ENCODE measurements at places on chromosomes 4 and X.

DNA sequence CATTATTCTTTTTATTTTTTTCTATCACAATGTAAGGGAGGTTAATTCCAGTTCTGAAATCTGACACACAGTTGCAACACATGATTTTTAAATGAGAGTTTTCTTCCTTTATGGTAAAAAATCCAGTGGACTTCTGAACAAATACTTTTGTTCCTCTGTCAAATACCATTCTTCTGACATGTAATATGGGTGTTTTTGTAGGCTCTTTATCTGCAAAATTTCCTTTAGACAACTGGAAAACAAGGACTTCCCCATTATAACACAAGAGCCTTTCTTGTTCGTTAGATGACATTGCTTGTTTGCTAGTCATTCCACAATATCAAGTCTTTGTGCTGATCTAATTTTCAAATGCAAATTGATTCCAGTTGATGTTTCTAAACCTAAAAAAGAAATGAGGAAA is 7.7 kb downstream of the FANCB start:
- H3K4me3 ChIP-seq: no peak overlapping the region
- no peaks in the 10 kb centered on the region for H3K4me1 ChIP-seq
- H3K36me3 ChIP-seq: no peaks in the 10 kb centered on the region
- H3K27me3 ChIP-seq: no peaks in the 10 kb centered on the region
- no peak for DNase-seq

DNA sequence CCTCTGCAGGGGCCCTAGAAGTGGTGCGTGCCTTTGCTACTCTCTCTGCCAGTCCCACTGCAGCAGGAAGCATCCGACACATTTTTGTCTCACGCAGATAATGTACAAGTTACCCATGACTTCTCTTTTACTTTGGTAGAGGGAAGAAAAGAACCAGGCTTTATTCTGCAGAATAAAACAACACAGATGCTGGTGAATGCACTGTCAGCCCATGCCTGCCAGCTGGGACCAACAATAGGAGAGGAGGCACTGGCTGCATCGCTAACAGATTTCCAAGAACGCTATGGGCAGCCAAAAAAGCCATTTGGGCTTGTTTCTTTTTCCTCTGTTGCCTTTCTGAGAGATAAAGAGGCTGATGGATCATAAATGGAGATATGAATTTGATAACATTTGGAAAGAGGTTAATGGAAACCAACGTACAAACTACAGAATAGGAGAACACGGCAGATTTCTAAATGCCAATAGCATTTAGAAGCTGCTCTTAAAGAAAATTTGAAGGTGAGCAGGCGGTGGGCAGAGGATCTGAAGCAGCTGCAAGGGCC is 47.5 kb upstream of the IGFBP7 start:
- H3K27ac ChIP-seq: no peak overlapping the region
- H3K27me3 ChIP-seq: no peaks in the 10 kb centered on the region
- H3K36me3 ChIP-seq: no peaks in the 10 kb centered on the region
- DNase-seq: no peak

DNA sequence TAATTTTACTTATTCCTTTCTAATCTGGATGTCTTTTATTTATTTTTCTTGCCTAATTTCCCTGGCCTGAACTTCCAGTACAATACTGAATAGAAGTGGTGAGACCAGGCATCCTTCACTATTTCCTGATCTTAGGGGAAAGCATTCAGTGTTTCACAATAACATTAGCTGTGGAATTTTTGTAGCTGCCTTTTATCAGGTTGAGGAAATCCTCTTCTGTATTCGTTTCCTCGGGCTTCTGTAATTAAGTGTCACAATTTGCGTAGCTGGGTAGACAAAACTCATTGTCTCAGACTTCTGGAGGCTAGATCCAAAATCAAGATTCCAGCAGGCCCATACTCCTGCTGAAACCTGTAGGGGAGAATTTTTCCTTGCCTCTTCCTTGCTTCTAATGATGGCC is 598.4 kb upstream of the FTHL17 start:
- no peak for DNase-seq
- H3K27me3 ChIP-seq: no peaks in the 10 kb centered on the region
- no peaks in the 10 kb centered on the region for H3K36me3 ChIP-seq
- no peak overlapping the region for H3K27ac ChIP-seq
- H3K4me1 ChIP-seq: no peaks in the 10 kb centered on the region
- no peak overlapping the region for H3K4me3 ChIP-seq

- DNase-seq: no peak
- peaks cover 24% of the 10 kb centered on the region for H3K27me3 ChIP-seq
- no peak overlapping the region for H3K4me3 ChIP-seq
Observed at GRCh38 chrX:39826813-39827543, 270.8 kb downstream of the BCOR start.

DNA sequence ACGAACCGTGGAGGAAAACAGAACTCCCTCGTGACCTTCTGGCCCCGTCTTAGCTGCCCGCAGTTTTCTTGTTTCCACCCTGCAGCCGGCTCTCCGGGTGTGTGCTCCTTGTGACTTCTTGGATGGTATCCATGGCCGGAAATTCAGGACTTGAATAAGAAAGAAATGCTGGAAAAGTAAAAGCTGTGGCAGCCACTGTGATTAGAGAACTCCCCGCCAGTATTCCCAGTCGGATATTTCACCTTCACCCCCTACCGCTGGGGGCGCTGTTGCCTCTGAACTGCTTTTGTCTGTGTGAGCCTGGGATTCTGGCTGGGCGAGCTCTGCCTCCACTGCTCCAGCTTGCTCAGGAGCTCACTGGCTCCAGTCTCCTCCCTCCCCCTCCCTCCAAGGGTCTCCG is 41.5 kb upstream of the CYP4V2 start:
- H3K27me3 ChIP-seq: no peaks in the 10 kb centered on the region
- no peak for DNase-seq
- H3K4me3 ChIP-seq: no peak overlapping the region
- H3K27ac ChIP-seq: no peak overlapping the region
- peaks cover 7% of the 10 kb centered on the region for H3K4me1 ChIP-seq

DNA sequence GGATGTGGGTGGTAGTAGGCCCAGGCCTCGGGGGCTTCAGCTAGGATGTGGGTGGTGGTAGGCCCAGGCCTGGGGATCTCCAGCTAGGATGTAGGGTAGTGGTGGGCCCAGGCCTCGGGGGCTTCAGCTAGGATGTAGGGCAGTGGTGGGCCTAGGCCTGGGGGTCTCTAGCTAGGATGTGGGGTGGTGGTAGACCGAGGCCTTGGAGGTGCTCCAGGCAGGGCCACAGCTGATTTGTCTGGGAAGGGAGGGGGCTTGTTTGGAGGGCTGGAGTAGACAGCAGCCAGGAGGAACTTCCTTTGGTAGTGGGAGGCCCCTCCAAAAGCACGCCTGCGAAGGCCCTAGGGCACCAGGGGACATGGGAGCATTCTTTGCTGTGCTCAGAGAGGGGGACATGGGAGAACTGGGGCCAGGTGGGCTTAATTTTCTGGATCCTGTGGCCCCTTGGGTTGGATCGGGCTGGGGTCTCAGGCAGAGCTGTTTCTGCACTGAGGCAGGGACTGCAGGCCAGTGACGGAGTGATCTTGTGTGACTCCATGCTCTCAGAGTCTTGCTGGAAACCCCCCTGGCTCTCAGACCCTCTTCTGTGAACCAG is 3.3 kb upstream of the SPON2 start:
- no peak overlapping the region for H3K4me3 ChIP-seq
- no peak overlapping the region for H3K27ac ChIP-seq
- peaks cover 29% of the 10 kb centered on the region for H3K27me3 ChIP-seq
- peaks cover 29% of the 10 kb centered on the region for H3K4me1 ChIP-seq

DNA sequence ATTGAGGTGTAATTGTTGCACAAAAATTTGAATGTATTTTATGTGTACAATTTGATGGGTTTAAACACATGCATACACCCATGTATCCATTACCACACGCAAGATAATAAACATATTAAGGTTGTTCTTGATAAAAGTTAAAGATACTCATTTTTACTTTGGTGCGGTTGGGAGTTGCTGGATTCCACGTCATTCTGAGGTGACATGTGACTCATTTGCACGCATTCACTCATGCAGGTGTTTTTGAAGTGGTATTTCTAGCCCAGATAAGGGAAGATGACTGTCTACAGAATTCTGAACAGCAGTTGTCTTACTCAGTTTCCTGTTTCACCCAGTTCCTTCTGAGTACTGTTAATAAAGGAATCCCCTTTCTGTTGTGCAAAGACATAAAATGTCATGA is 142.0 kb downstream of the RTL3 start:
- no peaks in the 10 kb centered on the region for H3K4me1 ChIP-seq
- no peak overlapping the region for H3K4me3 ChIP-seq
- no peaks in the 10 kb centered on the region for H3K36me3 ChIP-seq
- no peak for DNase-seq
- H3K27me3 ChIP-seq: no peaks in the 10 kb centered on the region

GRCh38 chrX:47633689-47634590 is 4.2 kb upstream of the CFP start:
- peaks cover 28% of the 10 kb centered on the region for H3K4me1 ChIP-seq
- no peak overlapping the region for H3K27ac ChIP-seq
- no peak overlapping the region for H3K4me3 ChIP-seq

DNA sequence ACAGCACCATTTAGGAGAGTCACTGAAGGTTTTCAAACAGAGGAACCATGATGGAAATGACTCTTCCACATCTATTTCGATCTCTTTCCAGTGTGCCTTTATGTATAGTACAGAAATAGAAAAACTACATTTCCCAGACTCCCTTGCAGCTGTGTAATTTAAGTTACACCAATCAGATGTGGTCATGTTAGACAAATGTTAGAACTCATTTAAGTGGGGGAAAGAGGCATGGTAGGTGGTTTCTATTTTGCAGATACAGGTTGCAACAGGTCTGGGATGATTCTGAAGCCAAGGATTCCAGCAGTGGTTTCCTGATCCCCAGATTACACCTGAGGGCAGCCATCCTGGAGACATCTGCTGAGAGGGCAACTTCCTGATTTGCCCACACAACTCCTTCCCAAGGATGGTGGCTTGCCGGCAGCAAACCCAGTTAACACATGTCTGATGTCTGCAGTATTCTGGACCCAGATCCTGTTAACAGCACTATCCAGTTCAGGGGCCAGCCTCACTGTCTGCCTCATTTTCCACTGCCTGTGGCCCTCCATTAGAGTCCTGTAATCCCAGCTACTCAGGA is 38.7 kb upstream of the PDK3 start:
- DNase-seq: no peak
- H3K27me3 ChIP-seq: peaks cover 6% of the 10 kb centered on the region

GRCh38 chr4:92304121-92304520 is 355 bp downstream of the GRID2 start:
- H3K27ac ChIP-seq: peak overlapping the region; percentile 98
- no peaks in the 10 kb centered on the region for H3K36me3 ChIP-seq
- DNase-seq: no peak
- peak overlapping the region; percentile 75 for H3K4me3 ChIP-seq
- H3K27me3 ChIP-seq: no peaks in the 10 kb centered on the region

GRCh38 chr4:88283661-88284438 is 511 bp downstream of the PPM1K start:
- no peaks in the 10 kb centered on the region for H3K36me3 ChIP-seq
- peaks cover 18% of the 10 kb centered on the region for H3K4me1 ChIP-seq
- peak overlapping the region; percentile 95 for H3K4me3 ChIP-seq

GRCh38 chrX:6210230-6210629 is 18.4 kb downstream of the NLGN4X start:
- no peaks in the 10 kb centered on the region for H3K27me3 ChIP-seq
- no peaks in the 10 kb centered on the region for H3K36me3 ChIP-seq
- H3K4me1 ChIP-seq: no peaks in the 10 kb centered on the region
- no peak for DNase-seq

DNA sequence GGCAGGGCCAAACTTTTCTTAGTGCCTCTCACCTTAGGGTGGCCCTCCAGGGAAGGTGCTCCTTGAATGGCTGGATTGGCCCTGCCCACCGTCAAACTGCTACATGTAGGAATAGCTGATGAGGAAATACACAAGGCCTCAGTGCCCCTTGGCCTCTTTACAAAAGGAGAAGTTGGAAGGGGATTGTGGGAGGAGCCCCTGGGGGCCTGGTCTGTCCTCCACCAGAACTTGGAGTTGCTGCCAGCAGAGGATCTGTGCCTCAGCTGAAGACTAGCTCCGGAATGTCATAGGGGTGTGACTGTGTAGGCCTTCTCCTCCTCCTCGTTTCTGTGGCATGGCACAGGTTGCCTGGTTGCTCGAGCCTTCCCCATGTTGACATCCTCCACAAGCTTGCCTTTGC is 142.7 kb downstream of the AMMECR1 start:
- H3K27me3 ChIP-seq: peaks cover 8% of the 10 kb centered on the region
- no peak overlapping the region for H3K4me3 ChIP-seq
- H3K4me1 ChIP-seq: peaks cover 10% of the 10 kb centered on the region
- peaks cover 2% of the 10 kb centered on the region for H3K36me3 ChIP-seq
- no peak overlapping the region for H3K27ac ChIP-seq

- H3K36me3 ChIP-seq: no peaks in the 10 kb centered on the region
- H3K27me3 ChIP-seq: peaks cover 41% of the 10 kb centered on the region
- H3K27ac ChIP-seq: no peak overlapping the region
- H3K4me3 ChIP-seq: no peak overlapping the region
- no peak for DNase-seq
Observed at GRCh38 chrX:39815631-39816030, 282.1 kb downstream of the BCOR start.

DNA sequence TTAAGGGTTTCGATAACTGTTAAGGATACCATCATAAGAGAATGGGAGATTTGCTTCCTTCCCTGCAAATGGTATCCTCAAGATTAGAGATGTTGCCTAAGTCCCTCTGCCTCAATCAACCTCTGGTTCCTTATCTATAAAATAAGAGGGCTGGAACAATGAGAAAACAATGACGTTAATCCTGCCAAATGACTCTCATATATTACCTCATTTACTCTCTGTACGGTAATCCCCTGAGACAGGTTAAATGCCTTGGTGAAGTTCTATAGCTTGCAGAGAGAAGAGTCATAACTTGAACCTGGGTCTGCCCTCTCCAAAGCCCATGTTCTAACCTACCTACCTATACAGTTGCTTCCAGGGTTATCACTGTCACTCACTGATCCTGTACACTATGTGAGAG is 100.2 kb upstream of the OTUD4 start:
- no peak for DNase-seq
- no peaks in the 10 kb centered on the region for H3K27me3 ChIP-seq
- H3K4me3 ChIP-seq: no peak overlapping the region
- no peaks in the 10 kb centered on the region for H3K36me3 ChIP-seq
- no peak overlapping the region for H3K27ac ChIP-seq
- H3K4me1 ChIP-seq: no peaks in the 10 kb centered on the region

DNA sequence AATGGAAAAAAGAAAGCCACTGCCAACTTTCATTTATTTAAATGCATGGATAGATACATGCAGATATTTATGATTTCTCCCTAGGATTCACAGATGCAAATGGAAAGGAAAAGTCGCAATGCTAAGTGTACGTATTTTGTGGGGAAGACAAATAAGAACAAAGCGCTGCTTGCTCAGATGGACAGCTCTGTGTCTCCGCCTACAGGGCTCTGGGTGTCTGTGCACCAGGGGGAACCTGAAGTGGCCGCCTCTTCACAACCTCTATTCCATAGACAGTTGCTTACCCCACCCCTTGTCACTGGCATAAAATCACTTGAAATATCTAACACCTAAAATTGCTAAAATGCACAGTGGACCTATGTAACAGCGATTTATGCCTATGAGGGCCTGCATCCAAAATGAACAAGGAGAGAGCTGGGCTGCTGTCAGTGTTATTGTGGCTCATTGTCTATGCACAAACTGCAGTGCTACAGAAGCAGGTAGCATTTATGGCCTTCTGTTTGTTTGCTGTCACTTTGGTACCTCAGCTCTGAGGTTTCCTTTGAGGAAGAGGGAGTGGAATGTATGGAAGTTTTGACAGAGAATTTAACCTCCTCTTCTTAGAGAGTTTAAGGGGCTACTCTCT is 58.6 kb upstream of the PAGE1 start:
- DNase-seq: no peak
- H3K36me3 ChIP-seq: no peaks in the 10 kb centered on the region
- H3K4me3 ChIP-seq: no peak overlapping the region
- H3K27ac ChIP-seq: no peak overlapping the region
